ENCODE measurements at places on chromosomes 7 and 10.

DNA sequence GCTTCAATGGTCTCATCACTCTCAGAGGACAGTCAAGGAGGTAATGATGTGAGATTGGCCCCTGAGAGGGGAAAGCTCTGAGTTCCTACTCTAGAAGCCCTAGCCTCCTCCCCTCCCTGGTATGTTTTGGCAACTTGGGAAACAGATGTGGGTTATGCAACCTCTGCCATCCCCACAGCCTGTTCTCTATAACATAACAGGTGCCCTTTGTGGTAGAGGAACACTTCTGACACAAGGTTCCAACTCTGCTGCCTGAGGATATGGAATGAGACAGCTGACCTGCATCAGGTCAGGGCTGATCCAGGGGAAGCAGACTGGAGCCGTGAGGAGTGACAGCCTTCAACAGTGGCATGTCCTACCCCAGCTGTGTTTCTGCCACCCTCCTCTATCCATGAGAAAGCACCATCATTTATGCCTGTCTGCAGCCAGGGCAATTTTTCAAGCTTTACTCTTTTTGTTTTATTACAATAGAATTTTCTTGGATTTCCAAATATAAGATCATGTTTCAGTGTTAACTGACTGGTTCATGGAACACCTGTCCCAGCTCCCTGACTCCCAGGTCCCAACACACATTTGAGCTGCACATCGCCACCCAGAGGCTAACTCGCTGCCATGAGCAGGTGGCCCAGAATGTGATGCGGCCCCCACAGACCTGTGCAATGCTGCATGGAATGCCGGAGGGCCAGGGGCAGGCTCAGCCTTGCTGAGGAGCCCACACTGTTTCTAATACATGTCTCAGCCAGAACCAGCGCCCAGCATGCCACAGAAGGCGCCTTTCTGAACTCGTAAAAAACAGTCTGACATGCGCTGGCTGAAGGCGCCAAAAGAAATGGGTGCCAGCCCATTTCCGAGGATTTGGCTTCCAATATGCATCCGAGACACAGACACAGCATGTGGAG lies 124.8 kb upstream of the CHST15 start:
- DNase-seq: no peak

DNA sequence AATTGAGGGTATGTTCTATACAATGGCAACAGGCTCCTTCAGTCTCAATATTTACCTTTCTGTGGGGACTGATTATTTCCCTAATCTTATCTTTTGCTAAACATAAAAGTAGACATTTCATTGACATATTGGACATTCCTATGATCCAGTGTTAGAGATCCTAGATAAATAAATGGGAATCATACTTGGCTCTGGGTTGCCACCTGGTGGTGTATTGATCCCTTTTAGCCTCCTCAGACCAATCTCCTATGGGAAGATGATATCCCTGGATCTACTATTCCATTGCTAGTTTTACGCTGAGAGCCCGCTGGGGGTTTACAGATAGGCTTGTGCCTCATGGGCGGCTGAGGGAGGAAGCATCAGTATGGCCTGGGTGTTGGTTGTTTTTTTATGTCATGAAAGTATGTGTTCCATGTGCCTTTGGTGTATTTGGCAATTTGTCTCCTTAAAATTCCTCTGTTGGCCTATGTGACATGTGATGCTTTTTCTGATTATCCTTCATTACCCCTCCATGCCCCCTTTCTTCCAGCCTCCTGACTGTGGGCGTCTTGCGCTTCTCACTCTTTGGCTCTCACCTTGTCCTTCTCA lies 18.8 kb downstream of the CELF2 start:
- DNase-seq: no peak

DNA sequence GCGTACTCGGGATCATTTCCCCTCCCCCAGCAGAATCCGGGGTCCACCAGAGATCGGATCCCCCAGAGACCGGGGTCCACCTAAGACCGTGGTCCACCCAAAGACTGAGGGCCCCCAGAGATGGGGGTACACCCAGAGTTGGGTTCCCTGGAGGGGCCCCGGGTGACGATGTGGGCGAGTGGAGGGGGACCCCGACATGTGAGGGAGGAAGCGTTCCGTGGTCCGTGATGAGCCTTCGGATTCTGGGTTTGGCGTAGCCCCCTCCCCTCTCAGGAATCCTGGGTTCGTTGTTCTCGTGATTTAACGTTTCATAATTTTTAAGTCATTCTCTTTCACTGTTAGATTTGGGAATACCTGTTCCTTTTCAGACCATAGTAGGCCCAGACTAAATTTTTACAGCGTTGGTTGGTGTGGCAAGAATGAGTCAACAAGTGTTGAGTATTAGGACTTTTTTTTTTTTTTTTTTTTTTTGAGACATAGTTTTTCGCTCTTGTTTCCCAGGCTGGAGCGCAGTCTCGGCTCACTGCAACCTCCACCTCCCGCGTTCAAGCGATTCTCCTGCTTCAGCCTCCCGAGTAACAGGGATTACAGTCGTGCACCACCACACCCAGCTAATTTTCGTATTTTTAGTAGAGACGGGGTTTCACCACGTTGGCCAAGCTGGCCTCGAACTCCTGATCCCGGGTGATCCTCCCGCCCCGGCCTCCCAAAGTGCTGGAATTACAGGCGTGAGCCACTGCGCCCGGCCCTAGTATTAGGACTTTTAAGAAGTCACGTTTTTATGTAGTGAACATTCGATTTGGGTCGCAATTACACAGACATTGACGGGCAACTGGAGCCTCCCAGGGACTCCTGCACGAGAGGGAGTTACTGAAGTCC lies 672 bp downstream of the GTPBP4 start:
- no peak for DNase-seq

GRCh38 chr10:98316661-98317060 lies 48.7 kb upstream of the LOXL4 start:
- no peak for DNase-seq

GRCh38 chr10:131032329-131033165 lies 279.0 kb downstream of the TCERG1L start:
- DNase-seq: no peak

DNA sequence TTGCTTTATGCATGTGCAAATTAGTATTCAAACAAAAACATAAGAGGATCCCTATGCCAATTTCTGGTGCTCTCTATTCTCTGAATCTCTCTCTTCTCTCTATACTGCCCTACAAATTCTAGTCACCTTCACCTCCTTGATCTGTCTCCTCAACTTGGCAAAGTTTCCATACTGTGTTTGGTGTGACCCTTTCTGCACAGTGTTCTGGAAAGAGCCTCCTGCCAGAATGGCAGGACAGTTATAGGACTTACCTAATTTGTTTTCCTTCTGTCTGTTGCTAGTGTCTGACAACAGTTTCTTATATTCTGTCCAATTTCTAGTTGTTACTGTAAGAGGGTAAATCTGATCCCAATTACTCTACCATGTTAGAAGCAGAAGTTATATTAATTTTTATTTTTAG lies 34.3 kb downstream of the MAPK8 start:
- no peak for DNase-seq

DNA sequence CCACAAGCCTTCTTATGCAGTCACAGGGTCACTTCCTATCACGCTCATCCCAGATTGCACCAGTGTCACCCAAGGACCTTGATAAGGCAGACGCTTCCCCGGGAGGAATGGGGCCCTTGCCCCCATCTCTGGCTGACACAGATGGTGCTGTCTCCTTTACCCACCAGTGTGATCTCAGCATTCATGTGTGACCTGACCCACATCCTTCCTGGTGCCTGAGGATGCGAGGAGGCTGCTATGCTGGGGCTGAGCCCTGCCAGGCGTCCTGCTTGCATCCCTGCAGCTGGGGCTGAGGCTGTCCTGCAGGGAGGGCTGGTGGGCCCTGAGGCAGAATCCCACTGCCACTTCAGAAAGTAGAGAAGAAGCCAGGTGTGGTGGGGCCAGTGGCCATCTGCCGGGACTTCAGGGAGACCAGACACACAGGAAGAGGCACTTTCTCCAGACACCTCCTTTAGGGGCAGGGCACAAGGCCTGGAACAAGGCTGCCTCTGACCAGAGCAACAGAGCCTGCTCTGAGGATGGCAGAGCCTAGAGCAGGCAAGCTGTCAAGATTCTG lies 35.3 kb downstream of the RASGEF1A start:
- DNase-seq: peak; percentile 31

DNA sequence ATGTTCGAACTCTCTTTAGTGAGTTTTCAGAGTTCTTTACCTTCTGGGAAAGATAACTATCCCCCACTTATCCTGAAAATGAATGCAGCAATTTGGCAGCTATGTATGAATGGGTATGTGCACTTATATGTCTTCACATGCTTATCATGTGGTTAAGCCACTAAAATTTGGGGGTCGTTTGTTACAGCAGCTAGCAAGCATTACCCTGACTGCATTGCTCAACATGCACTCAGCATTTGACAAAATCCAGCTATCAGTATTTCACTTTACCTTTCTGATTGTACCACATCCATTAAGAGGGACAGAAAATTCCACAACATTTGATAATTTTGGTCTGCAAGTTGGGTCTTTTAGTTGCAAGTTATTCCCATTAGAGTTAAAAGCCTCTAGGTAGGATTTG lies 9.7 kb downstream of the CUZD1 start:
- DNase-seq: no peak

GRCh38 chr10:129637846-129638245 lies 170.8 kb downstream of the MGMT start:
- DNase-seq: no peak

GRCh38 chr7:136063326-136063666 lies 86.1 kb upstream of the MTPN start:
- DNase-seq: no peak

GRCh38 chr10:19847321-19847720 lies 31.1 kb downstream of the PLXDC2 start:
- DNase-seq: no peak

DNA sequence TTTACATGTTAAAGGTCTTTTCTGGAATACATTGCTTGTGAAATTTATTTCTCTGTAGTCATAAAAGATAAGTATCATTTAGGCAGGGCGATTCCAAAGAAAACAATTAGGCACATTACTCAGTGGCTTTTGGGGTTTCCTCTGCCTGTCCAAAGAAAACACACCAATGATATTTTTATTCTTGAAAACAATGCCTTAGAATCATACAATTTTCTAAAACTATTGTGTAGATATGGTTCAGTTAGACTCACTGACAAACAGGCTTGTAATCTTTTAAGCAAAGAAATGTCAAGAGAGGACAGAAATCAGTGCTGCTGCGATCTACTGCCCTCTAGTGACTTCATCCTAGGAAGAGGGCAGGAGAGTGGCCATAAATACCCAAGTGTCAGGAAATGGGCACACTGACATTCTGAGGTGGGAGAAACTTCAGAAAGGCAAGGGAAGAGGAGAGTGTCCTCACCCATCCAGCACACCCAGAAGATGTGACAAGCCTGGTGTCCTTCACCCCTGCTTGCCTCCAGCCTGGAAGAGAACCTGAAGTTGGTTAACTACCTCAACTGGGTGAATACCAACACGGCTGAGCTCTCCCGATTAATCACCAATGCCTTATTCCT lies 120.5 kb downstream of the GALNT11 start:
- peak; percentile 30 for DNase-seq

DNA sequence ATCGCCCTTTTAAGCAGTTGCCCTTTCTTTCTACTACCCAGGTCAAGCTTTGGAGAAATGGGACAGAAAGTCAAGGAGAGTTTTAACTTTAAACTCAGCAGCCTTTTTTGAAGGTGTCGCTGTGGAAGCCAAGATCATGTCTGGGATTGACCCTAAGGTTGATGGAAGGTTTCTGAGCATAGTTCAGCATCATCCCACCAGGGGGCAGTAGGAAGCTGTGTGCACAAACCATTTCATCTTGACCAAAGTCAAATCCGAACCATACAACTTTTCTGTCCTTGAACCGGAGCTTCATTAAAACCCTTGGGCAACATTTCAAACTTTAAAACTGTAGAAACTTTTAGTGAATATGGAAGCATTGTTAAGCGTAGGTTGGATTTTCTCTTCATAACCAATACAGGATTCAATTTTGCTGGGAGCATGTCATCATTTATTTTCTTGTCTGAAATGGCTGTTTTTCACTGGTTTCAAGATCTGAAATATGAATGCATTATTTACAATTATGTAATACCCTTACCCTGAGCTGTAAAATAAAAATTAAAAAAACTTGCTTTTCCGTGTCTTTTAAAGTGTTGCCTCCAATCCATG lies 214.4 kb upstream of the KIAA1217 start:
- peak; percentile 54 for DNase-seq

DNA sequence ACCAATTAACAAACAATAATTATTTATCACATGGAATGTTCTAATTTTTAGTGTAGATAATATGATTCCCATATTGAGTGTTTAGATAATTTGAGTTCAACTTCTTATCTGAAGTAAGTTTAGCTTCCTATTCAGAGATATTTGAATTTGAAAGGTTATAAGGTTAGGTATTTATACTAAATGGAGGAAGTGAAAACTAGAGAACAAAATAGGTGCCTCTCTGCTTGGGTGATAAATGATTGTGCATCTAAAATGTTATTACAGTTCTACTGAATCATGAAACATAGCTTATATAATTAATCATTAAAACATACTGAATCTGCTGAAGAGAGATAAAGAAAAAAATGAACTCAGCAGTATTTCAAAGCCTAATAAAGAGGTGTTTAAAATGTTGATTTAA lies 1174.3 kb downstream of the XPNPEP1 start:
- no peak for DNase-seq

- no peak for DNase-seq
Measured at GRCh38 chr7:5564894-5565293, 141.3 kb upstream of the TNRC18 start.

- DNase-seq: no peak
Measured at GRCh38 chr7:90749774-90750173, 153.7 kb downstream of the CDK14 start.

- no peak for DNase-seq
Measured at GRCh38 chr7:130986261-130986690, 252.3 kb upstream of the KLF14 start.

DNA sequence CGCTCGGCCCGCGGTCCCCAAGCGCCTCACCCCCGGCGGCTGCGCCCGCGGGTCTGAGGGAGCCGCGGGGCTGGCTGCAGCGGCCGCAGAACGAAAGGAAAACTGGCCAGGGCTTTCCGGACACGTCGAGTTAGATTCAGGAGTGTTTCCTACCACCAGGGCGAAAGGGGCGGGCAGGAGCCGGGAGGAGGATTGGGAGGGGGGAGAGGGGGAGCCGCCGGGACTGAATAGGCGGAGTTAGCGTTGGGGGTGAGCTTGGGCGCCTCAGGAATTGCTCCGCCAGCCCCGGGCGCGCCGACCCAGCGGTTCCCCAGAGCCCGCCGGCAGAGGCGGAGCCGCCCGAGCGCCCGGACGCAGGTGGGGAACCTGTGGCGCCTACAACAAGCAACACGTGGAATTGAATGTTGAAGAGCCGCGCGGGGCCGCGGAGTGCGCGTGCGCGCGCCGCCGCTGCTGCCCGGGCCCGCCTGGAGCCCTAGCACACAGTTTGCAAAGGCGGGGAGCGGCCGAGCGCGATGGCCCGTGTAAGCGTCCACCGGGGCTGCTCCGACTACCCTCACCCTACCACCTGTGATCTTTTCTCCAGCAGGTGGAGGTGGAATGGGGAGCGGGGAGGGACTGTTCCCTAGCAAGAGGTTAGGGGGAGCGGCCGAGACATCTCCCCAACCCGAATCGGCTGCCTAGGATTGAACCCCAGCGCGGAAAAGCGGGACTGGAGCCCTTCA lies at the start of gene CADPS2:
TSS of gene CADPS2 (minus strand) at position 104 of the 725 bp plus-strand sequence. CDS start 123 bp downstream, outside the sequence.
- DNase-seq: peak; percentile 5

DNA sequence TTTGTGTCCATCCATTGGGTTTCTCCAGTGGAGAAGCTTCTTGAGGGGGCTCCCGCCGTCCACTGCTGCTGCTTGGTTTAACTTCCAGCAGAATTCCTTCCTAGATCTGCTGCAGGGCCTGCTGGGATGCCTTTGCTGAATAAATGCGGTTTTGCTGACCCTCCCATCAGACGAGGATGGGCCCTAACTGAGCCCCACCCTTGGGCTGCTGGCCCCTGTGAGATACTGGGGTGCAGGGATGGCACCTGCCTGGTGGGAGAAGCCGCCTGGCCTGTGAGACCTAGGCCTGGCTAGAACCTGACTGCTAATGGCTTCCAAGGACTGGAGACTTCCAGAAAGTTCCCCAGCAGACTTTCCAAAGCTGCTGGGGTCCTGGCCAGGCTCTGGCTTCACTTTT lies 43.8 kb downstream of the ZNF467 start:
- no peak for DNase-seq
